ENCODE measurements at places on chromosomes 1 and 21. TPM values are rescaled to one million over a fixed set of nuclear protein-coding genes. Genes with fewer than 3 reads are reported as not detected.

TLCD4 gene
- total RNA-seq = 5.3 TPM

OR2T11 gene
- not detected for total RNA-seq

AVPR1B gene
- not detected for total RNA-seq

ANKRD65 gene
- not detected for total RNA-seq

DNA sequence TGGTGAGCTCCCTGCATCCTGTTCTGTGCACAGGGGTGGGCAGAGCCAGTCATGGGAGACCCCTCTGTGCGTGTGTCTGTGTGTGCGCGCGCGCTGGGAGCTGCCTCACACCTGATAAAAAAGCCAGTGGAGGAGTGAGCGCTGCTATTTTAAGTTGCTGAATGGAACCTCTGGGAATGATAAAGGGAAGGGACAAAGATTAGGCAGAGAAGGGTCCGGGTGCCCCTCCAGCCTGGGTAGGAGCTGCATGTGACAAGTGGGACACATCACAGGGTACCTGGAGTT, 847 bp downstream of the ADORA1 start:
- no peak for DNase-seq

DYNLT5 gene
- 0.26 TPM for total RNA-seq

MTARC2 gene
- 2.2 TPM for total RNA-seq

GRCh38 chr1:77951328-77951727, 27.5 kb downstream of the FUBP1 start:
- DNase-seq = no peak

AKR7A3 gene
- 0.19 TPM for total RNA-seq

DUSP23 gene
- 26.5 TPM for total RNA-seq

GPR89A gene
- 52.4 TPM for total RNA-seq

DNA sequence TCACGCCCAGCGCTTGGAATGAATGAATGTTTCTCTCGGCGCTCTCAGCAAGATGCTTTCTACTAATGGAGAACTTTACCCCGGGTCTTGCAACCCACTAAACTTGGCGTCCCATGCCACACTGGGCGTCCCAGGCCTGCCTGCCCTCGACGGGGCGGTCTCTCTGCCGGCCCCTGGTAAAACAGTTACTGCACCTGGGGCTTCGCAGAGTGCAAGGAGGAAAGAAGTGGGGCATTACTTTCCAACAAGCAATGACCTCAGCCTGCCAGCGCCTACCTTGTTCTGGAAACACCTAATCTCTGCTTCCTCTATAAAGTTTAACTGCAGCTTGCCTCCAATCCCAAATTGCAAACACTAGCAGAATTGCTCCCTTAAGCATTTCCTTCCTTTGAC, 27.8 kb upstream of the NFIA start:
- DNase-seq = no peak

DNA sequence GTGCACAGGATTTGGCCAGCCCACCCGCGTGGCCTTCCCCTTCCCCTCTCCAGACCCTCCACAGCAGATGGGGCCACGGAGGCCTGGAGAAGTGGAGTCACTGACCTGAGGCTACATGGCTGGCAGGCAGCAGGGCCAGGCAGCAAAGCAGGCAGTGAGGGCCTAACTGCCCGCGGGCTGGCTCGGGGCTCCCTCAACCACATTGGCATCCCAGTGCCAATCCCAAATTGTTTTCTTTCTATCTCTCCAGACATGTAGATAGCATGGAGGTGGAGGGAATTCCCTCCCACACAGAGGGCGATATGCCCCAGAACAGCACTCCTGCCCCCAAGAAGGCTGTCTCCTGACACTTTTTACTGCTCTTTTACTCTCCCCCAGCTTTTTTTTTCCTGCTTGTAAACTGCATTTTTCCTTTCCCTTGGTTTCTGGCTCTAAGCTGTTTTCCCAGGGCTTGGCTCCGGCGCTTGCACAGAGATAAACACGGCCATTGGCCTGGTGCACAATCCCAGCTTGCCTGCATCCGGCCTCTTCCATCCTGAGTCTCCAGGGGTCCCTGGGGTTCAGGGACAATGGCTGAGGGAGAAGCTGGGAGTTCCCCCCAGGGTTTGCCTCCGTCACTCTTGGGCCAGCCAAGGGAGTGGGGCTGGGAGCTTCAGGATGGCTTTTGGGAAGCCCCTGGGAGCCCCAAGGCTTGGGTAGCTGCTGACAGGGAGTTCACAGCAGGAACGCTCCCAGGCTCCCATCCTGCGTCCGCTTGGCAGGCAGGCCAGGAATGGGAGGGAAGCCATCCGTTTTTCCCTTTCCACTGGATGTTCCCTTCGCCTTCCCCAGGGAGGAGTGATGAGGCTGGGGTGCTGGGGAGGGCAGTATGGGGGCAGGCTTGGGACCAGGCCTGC, 7.0 kb downstream of the EPHX1 start:
- peak; percentile 62 for DNase-seq

TCP10L gene
- 0.83 TPM for total RNA-seq

DNA sequence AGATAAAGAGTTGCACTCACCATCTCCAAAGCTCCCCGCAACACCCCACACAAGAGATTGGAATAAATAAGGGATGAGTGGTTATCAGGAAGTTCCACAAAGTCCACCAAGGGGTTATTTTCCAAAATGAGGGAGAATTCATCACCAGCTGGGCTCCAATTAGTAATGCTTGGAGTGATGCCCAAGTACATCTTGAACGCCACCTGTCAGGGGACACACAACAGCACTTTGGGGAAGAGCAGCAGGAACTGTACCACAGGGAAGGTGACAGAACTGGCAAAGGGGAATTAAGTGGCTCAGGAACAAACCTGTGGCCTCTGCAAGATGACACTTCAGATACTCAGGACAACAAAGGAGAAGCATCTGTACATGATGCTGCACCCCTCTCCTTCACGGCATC, 11.5 kb downstream of the TRAPPC3 start:
- peak; percentile 63 for DNase-seq

GRCh38 chr1:44032170-44032790, 1.0 kb upstream of the SLC6A9 start:
- DNase-seq = no peak

DNA sequence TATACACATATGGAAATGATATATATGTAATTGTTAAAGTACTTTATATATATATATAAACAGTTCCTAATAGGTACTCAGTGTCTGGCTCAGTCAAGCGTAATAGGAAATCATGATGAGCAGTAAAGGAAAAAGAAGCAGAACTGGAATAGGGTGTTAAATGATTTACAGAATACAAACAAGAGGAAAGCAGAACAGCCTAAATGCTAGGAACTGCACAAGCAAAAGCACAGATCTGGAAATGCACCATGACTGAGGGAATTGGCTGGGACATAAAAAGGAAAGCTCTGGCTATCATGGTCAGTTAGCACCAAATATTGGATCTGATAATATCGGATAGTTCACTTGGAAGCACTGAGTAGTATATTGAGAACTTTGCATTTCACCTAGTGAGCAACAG, 51.8 kb downstream of the SLC44A5 start:
- DNase-seq = no peak

DNA sequence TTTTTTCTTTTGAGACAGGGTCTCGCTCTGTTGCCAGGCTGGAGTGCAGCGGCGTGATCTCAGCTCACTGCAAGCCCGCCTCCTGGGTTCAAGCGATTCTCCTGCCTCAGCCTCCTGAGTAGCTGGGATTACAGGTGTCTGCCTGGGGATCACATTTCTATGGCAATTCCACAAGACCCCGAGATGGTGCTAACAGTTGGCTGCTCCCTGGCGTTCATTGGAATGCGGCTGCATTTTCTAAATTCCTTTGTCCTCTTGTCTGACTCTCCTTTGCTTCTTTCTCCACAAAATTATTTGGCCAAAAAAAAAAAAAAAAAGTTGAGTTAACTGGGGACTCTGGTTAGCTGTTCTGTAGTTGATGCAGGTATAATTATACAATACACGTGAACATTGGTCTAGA, 176.4 kb downstream of the ETS2 start:
- DNase-seq = no peak

CPLANE2 gene
- total RNA-seq = 11.3 TPM

GRCh38 chr1:218384581-218384993, 39.5 kb downstream of the TGFB2 start:
- peak; percentile 93 for DNase-seq

DNA sequence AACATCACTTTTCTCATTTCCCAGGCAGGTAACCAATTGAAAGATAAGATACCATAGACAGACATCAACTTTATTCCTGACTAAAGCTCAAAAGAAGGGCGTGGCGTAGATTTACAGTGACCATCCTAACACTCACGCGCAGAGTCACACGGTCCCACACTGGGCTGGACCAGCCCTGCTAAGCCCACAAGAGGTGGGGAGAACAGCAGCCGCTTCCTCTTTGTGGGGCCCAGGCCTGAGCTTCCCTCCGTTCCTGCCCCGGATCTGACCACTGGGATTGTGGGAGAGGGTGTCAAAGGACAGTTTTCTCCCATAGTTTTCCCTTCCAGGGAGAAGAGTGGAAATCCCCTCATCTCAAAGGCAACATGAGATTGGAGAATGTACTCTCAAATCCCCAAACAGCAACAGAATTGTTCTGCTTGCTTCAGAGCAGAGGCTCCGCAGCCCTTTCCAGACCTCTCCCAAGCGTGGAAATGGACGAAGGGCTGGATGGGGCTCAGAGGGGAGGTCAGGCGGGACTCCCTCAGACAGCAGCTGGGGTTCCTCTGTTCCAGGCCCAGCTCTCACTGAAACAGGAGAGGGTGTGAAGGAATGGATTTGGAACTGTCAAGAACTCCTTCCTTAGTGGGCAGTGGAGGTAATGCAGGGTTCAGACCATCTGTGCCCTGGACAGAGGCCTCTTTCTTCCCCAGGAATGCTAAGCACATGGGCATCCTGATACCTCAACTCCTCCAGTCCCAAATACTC, 33.7 kb downstream of the L1TD1 start:
- no peak for DNase-seq

C1orf94 gene
- not detected for total RNA-seq

PIGV gene
- total RNA-seq = 18.0 TPM

- DNase-seq = no peak
Observed at GRCh38 chr1:233032916-233033315, 82.5 kb downstream of the NTPCR start.

BARHL2 gene
- not detected for total RNA-seq

CD2 gene
- total RNA-seq = not detected

DNA sequence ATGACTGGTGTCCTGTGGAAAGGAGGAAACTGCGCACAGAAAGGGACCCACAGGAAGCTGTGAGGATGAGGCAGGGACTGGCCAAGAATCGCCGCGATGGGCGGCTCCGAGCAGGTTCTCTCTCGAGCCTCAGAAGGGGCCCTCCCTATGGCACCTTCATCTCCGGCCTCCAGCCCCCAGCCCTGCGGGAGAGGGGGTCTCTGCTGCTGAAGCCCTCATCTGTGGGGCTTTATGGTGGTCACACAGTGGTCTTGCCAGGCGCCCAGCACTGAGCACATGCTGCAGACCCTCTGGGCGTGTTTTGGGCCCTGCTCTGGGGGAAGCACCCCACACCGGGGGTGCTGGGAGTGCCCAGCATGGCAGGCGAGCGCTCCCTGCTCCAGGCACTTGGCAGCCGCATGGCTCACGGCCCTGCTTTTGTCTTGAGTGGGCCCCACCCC, 86.6 kb upstream of the ACTRT2 start:
- DNase-seq = no peak

DNA sequence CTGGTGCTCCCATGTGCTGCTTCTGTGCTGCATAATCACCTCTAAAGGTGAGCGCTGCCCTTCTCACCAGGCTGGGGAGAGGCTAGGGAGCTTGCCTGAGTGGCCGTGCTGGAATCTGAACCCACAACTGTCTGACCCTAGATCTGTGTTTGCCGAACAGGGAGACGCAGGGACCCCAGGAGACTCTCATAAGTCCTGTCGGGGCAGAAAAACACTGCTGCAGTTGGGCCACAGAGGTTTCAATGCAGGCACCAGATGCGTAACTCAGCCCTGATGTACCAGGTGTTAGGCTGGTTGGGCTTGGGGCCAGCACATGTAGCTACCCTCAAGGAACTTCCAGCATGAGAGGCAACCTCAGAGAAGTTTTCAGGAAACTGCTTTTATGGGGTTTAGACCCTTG, 49.5 kb upstream of the DMRTB1 start:
- no peak for DNase-seq

- DNase-seq = peak; percentile 36
Observed at GRCh38 chr1:33036051-33036525, 595 bp downstream of the AK2 start.

GRCh38 chr1:46638921-46639320, 22.3 kb upstream of the MOB3C start:
- no peak for DNase-seq

LCE3E gene
- not detected for total RNA-seq

DNA sequence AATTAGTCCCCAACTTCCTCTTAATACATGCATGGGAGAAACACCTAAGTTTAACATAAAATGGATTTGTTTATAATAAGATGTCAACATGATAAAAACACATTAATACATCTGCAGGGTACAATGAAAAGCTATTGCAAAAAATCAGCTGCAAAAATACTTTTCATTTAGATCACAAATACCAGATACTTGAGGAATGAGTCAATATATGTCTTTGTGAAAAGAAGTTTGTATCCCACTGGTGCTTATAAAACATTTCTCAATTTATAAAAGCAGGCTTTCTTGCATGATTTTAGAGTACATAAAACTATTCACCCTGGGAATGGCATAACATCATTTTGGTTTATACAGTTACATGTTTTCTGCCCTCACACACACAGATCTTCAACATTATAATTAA, 18.6 kb upstream of the PRKAA2 start:
- DNase-seq = no peak

DNA sequence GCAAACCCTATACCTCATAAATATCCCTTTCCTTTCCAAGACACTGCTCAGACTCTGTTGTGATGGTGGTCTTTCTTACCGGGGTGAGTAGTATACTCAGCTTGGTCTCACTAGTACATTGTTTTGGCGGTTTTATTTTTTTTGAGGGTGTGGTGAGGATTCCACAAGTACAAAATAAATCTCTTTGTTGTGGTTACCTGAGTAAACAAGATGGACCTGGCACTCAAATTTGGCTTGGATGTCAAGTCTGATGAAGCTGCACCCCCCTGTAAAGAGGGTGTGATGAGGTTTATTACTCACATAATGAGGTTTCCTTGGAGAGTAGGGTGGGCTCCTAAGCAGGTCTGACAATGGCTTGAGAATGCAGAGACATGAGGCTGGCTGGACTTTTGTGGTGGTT, 68.2 kb upstream of the KCNJ6 start:
- no peak for DNase-seq

GRCh38 chr1:226201029-226201593, 14.6 kb upstream of the ACBD3 start:
- DNase-seq = no peak

DNA sequence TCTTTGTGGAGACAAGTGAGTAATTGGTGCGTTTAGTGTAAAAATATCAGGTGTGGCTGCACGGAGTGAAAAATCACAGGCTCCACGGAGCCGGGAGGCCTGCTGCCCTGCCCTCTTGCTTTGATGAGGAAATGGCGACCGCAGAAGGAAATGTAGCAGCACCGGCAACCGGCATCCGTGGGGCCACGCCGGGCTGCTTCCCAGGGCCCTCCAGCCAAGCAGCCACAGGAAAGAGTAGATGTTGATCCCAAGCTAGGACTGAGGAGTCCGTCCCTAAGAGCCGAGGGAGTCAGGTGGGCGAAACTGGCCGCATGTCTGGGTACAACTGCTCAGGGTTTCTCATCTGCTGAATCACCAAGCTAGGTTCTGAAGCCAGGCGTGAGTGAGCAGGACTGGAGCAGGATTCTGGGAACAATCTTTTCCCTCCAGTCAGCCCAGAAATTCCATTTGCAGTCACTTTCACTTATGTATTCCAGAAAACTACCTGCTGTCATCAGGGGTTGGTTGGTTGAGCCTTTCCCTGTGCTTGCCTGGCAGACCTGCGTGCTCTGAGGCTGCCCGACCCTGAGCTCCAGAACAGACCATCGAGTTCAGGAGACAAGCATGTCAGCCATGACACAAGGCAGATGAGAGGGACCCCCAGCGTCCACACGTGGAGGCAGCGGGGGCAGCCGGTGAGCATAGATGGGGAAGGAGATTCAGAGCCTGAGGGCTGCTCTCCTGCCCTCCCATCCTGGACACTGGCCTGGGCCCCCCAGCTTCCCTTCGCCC, 5.8 kb upstream of the ITGB2 start:
- no peak for DNase-seq

ZFYVE9 gene
- total RNA-seq = 17.0 TPM
